ENCODE measurements at places on chromosomes 6 and 20.

DNA sequence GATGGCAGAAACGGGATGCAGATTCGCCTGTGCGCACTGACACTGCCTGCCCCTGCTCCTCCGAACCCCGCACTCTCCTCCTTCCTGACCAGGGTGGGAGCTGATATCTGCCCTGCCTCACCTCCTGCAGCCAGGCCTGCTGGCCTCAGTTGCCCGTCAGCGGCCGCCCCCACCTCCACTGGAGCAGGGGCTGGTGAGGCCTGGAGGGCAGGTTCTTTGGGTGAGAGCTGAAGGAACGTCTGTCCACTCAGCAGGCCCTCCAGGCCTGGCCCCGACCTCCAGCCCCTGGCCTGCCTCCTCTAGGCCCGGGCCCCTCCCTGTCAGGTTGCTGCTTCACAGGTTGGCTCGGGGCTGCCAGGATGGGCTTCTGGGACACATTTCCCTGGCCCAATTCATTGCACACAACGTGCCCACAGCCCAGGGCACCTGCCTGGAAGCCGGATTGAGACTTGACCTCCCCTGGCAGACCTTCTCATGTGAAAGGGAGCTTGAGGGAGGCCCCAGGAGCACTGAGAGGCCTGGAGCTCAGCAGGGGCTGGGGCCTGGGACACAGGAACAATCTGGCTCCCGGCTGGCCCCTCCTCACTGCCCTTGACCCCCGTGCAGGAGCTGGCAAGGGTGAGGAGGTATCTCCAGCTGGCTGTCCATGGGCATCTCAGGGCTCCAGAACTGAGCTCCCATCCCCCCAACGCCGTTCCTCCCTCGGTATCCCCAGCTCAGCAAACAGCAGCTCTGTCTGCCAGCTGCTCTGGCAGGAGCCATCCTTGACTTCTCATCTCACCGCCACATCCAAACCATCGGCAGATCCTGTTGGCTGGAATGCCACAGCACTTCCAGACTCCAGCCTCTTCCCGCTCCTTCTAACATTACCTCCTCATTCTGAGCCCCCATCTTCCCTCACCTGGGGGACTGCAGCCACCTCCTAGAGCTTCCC, 39.5 kb downstream of the SPDEF start:
- no peak for DNase-seq

DNA sequence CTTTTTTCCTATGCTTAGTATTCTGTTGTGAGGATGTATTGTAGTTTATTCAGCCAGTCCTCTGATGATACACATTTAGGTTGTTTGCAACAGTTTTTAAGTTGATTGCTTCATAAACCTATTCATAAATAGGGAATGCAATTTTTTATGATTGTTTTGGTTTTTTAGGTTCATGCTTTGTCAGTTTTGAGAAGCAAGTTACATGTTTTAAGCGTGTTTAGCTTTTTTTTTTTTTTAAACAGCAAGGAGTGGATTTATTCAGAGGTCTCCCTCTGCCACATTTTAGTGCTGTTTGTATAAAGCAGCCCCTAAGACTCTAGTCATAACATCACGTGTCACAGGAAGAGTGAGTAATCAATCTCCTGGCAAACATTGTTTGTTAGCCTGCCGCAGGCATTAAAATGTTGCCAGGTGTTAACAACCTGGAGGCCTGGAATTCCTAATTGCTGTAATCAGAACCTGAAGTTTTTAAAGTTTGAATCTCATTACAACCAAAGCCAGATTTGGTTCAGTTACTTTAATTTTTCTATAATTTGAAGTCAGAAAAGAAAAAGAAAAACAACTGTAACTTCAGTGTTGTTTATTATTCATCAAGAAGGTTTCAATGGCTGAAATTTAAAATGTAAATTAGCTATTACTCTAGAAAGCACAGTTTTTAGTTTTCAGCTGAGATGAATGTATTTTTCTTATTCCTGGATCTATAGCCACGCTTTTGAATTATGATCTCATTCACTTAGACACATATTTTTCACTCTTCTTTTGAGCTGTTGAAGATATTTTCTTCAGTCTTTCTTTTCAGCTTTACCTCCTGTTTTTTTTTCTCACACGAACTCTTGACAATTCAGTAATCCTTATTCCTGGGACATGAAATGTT, 59.2 kb downstream of the KCNS1 start:
- no peak for DNase-seq

DNA sequence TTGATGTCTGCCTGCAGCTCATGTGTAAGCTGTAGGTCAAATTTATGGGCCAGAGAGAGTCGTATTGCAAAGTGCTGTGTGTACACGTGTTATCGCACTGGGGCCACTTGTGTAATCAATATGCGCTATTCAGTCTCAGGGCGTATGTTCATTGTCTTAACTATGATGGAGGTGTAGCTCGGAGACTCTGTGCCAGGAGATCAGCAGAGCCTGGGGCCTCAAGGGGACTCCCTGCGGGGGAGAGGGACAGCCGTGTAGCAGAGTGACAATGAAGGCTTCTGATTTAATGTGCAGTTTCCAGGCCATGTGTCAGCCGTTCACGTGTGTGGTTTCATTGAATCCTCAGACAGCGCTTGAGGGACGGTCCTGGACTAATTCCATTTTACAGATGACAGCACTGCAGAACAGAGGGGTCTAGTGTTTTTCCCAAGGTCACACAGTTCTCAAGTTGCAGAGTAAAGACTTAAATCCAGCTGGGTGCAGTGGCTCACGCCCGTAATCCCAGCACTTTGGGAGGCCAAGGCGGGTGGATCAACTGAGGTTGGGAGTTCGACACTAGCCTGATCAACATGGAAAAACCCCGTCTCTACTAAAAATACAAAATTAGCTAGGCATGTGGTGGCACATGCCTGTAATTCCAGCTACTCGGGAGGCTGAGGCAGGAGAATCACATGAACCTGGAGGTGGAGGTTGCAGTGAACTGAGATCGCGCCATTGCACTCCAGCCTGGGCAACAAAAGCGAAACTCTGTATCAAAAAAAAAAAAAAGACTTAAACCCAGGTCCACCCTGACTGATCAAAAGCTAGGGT, 242.5 kb downstream of the PREX1 start:
- no peak for DNase-seq

GRCh38 chr6:89144354-89144906, 1.4 kb upstream of the PM20D2 start:
- DNase-seq: no peak

DNA sequence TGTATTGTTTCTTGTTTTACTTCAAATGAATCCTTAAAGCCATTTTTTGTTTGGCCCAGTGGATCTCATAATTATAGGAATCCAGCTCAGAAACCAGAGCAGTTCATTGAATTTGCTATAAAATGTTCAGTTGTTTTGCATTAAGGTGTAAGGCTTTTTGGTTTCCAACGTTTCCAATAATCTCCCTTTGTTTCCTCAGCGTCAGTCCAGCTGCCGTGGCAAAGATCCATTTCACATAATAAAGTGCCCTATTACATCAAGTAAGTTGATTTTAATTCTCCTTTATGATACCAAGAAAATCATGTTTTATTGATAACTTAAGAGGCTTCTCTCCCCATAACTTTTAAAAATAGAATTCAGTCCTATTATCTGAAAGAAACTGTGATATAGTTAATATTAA, 472.6 kb downstream of the UTRN start:
- DNase-seq: no peak

DNA sequence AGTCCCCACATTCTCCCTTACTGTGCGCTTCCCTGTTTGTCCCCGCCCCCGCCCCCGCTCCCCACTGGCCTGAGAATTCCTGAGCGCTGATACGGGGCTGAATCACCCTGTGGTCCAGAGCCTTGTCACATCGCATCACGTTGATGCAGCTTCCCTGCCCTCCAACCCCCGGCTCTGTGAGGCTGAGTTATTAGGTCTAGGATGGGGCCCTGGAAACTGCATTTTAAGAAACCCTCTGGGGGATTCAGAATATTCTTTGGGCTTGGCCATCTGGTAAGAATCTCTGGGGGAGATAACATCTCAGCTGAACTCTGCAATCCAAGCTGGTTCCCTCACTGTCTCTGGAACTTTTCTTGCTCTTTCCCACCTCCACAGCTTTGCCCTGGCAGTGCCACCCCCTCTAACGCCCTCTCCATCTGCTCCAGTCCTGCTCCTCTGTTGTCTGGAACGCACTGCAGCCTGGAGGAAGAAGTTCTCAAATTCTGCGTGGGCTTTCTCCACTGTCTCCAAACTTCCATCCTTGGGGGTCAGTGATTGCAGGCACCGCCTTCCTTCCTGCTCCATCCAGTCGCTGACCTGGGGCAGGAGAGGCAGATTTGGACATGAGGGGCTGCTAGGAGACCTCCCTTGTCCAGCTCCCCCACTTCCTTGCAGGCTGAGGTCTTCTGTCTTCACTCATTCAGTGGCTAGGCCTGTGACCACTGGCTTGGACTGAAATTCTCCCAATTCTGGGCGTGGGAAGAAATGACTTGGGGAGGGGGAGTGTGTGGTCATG, 42.6 kb downstream of the KIAA1755 start:
- no peak for DNase-seq

- no peak for DNase-seq
Observed at GRCh38 chr20:50601511-50602431, 89.6 kb downstream of the RIPOR3 start.
